ENCODE measurements at places on chromosomes 1 and 21.

- DNase-seq: no peak
Measured at GRCh38 chr1:47483651-47484050, 45.8 kb downstream of the FOXD2 start.

DNA sequence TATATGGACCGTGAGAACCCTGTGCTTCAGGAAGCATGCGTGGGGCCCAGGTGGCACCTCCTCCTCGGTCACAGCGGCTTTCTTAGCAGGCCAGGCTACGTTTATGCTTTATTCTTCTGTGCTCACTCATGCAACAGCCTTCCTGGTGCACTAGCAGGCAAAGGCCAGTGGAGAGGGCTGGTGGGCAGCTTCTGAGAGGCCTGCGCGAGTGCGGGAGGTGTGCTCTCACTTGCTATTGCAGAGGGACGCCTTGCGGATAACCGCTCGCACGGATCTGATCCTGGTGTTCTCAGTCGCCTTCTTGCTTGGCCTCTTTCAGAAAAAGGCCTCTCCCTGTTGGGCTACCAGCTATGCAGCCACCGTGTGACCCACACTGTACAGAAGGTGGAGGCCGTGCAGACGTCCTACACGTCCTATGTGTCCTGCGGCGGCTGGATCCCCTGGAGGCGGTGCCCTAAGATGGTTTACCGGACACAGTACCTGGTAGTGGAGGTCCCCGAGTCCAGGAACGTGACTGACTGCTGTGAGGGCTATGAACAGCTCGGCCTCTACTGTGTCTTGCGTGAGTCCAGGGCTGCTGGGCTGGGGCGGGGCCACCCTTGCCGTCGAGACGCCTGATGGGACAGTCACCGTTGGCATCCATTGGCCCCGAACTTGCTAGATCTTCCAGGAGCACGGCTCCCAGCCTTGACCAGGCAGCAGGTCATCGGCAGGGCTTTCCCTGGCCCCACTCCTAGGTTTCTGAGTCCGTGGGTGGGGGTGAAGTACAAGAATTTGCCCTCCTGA is 4.8 kb downstream of the UMODL1 start:
- DNase-seq: no peak

DNA sequence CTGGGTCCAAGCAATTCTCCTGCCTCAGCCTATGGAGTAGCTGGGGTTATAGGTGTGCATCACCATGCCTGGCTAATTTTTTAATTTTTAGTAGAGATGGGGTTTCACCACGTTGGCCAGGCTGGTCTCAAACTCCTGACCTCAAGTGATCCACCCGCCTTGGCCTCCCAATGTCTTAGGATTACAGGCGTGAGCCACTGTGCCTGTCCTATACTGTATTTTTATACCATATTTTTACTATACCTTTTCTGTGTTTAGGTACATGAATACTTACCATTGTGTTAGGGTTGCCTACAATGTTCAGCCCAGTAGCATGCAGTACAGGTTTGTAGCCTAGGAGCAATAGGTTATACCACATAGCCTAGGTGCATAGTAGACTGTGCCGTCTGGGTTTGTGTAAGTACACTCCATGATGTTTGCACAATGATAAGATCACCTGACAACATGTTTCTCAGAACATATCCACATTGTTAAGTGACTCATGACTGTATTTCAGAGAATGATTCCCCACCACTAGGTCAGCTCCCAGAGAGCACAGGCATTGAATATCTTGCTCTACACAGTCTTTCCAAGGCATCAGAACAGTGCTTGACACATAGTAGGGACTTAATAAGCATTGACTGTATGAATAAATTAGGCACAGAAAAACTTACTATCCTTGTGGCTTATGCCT is 6.0 kb upstream of the CITED4 start:
- no peak for DNase-seq

DNA sequence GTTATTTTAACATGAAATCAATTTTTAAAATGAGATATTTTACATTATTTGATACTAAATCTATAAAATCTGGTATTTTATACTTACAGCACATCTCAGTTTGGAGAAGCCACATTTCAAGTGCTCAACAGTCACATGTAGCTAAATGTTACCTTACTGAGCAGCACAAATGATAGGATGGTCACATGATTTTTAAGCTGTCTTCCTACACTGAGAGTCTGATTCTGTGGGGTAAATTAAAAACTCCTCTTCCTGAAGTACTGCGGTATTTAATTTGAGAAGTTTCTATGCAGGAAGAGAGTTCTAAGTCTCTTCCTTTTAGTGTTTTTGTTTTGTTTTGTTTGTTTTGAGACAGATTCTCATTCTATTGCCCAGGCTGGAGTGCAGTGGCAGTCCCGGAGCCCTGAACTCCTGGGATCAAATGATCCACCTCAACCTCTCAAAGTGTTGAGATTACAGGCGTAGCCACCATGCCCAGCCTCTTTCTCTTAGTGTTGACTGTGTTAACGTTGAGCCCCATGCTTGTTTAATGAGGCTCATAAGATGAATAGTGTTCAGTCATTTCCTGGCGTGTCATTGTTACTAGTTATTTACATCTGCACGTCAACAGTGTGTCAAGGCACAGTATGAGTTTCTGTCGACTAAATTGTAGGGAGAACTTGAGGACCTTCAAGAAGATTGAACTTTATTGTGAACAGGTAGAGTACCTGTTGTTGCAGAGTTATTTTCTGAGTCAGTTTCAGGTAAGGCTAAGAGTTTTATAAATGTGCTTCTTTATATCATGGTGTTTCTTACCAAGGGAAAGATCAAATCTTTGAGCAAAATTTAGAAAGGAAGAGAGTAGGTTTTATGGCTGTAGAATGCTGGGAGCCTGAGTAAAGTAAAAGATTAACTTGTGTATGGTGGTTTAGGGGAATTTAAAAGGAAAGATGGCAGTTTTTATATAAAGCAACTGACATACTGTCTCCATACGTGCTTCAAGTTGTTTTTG is 3.3 kb downstream of the CNST start:
- no peak for DNase-seq

- DNase-seq: no peak
Measured at GRCh38 chr21:18518054-18518481, 114.5 kb upstream of the TMPRSS15 start.

DNA sequence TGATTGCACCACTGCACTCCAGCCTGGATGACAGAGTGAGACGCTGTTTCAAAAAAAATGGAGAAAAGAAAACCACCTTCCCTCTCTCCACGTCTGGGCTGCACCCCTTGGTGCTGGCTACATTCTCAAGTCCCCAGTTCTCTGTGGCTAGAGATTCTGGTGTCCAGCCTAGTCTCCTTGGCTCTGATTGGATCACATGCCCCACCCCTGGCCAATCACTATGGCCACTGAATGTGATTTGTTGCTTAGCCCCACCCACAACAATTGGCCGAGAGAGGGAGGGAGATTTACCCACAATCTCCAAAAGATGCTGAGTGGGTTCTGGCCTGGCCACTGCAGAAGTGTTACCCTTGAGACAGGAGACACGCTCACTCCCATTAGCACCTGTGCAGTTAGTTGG is 39.4 kb downstream of the FHAD1 start:
- DNase-seq: no peak

GRCh38 chr1:87778896-87779295 is 450.2 kb downstream of the LMO4 start:
- DNase-seq: no peak

DNA sequence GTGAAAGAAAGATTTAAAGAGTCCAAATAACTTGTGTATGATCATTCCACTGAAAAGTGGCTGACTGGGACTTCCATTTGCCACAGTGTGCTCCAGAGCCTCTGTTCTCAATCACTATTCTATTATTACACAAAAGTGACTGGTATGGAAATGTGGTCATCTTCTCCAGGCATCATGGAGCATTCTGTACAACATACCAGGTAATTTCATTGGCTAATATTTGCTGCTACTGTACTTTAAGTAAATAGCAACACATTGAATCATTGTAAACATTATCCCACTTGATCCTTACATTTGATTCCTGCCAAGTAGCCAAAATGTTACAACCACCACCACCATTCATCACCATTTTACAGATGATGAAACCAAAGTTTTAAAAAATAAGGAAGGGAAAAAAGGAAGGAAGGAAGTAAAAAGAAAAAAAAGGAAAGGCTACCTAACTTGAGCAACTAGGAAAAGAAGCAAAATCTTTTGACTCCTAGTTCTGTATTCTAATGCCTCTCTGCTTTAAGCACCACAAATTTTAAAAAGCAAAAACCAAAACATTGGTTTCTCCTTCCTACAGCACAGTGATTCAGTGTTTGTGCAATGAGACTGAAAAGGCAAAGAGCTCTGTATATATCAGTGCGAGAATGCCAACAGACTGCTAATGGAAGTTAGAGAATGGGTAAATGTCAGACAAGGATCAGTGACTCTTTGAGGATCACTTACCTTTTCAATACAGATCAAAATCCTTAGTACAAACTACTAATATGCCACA is 361.4 kb upstream of the PTBP2 start:
- DNase-seq: no peak

DNA sequence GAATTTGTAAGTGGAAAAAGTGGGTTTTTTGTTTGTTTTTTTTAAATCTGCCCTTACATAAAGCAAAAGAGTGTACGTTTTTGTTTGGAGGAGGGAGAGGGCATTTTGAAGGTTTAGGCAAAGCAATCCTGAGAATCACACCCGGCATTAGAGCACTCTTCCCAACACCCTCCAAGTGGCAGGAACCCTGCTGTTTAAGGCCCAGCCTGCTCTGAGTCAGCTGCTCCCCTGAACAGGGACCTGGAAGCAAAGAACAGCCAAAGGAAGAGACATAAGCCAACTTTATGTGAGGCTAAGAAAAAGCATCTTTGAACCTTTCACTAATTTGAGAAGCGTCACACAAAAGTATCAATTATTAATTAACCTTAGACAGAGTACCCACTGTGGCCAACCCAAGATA is 16.9 kb downstream of the MTFR1L start:
- no peak for DNase-seq

DNA sequence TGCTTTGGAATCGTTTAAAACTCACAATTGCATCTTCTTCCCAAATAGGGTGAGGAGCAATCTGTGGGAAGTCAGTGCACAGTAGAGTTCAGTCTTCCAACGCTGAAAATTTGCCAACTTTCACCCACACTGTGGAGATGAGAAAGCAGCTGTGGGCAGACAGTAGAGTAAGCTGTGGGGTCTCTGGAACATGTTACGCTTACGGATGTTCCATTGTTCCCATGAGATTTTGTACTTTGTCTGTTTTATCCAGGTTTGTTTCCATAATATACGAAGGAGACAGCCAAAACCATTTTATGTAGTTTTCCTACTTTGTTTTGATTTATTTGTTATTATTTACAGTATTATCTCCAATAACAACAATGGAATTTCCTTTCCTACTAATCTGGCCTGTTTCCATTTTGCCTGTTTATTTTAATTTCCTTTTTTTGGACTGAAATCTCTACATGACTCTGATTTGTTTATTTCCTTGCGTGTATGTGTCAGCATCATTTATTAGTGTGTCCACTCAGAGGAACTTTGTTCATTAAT is 65.1 kb upstream of the RGL1 start:
- no peak for DNase-seq
